Activated CD8-positive, alpha-beta memory T cell treated with anti-CD3 and anti-CD28 coated beads for 1 hour (primary cell): ENCODE measurements at places on chromosomes 7 and 10.

- DNase-seq: no peak
Observed at GRCh38 chr10:10854725-10855124, 162.9 kb upstream of the CELF2 start.

DNA sequence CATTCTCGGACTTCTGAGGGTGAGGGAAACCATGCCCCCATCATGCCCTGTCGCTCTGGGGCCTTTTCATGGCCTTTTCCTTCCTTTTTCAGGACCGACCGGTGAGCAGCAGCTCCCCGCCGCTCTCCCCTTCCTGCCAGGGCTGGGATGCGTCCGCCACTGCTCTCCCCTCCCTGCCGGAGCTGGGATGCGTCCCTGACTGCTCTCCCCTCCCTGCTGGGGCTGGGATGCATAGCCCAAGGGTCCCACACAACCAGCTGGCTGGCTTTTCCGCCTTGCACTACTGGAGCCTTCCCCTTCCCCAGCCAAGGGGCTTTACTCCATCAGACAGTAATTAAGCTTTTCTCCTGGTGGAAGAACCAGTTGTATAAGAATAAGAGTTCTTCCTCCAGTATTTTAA lies 129.7 kb upstream of the COBL start:
- no peak for DNase-seq

GRCh38 chr10:1182280-1183032 lies 126.3 kb downstream of the WDR37 start:
- DNase-seq: no peak

GRCh38 chr10:13813550-13813949 lies 226.8 kb downstream of the PRPF18 start:
- no peak for DNase-seq

GRCh38 chr10:98619446-98619845 lies 172.7 kb upstream of the HPS1 start:
- DNase-seq: no peak

DNA sequence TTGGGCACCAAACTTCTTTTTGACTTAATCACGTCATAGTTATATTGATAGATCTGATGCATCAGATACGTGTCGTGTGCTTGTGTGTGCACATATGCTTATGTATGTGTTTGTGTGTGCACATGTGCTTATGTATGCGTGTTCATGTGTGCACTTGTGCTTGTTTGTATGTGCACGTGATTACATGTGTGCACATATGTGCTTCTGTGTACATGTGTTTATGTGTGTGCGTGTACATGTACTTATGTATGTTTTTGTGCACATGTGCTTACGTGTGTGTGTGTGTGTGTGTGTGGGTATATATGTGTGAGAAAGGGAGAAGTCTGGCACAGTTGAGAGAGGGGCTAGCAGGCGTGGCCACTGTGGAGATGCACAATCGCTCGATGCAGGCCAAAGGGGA lies 173.4 kb downstream of the WDR37 start:
- no peak for DNase-seq
